ENCODE measurements at places on chromosomes 16 and 17. TPM values are rescaled to one million over a fixed set of nuclear protein-coding genes. Genes with fewer than 3 reads are reported as not detected.

The HOXB5 gene
- total RNA-seq: not detected

The TBC1D3B gene
- total RNA-seq: 1.8 TPM

The C1QTNF8 gene
- total RNA-seq: not detected

The MYH8 gene
- not detected for total RNA-seq

The KRTAP4-4 gene
- total RNA-seq: not detected

The ARL4D gene
- 15.7 TPM for total RNA-seq

The CA7 gene
- total RNA-seq: not detected

The METRN gene
- 102 TPM for total RNA-seq

The GPR139 gene
- not detected for total RNA-seq

The TNS4 gene
- total RNA-seq: not detected

The LGALS9B gene
- total RNA-seq: not detected

The DPEP3 gene
- not detected for total RNA-seq

The LRRC46 gene
- 0.08 TPM for total RNA-seq

The CTRB1 gene
- not detected for total RNA-seq

The DLX4 gene
- not detected for total RNA-seq

The ACE gene
- total RNA-seq: 2.0 TPM
